Activated naive CD8-positive, alpha-beta T cell treated with anti-CD3 and anti-CD28 coated beads, Interleukin-2, amount 10 ng/mL, durations not matched to agents 7 days and 5 days (primary cell): ENCODE measurements at places on chromosomes 4 and X. TPM values are rescaled to one million over a fixed set of nuclear protein-coding genes. Genes with fewer than 3 reads are reported as not detected.
A peak's percentile ranks its signal among the peaks of the same experiment; 100 is the strongest.

- DNase-seq, result no peak
These were observed 3.6 kb downstream of the TBCK start for GRCh38 chr4:106312377-106312776.

DNA sequence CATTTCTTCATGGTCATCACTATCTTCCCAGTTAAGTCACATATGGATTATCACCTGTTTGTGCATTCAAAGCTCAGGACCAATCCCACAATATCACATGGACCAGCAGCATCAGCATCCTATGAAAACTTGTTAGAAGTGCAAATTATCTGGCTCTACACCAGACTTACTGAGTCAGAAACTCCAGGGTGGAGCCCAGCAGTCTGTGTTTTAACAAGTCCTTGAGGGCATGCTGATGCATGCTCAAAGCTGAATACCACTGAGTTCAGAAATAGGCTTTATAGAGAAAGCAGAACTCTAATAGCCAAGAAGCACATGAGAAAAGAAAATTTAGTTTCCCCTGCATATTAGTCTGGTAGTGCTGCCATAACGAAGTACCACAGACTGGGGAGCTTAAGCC, 62.4 kb upstream of the GABRQ start:
- DNase-seq, result no peak

- DNase-seq, result no peak
These were observed 41.3 kb downstream of the ABLIM2 start for GRCh38 chr4:8117278-8117682.

Gene HS6ST2
- total RNA-seq, result not detected

- DNase-seq, result no peak
These were observed 64.5 kb downstream of the GPC4 start for GRCh38 chrX:133350751-133351150.

- no peak for DNase-seq
These were observed 242.7 kb upstream of the WDFY3 start for GRCh38 chr4:85209161-85209560.

DNA sequence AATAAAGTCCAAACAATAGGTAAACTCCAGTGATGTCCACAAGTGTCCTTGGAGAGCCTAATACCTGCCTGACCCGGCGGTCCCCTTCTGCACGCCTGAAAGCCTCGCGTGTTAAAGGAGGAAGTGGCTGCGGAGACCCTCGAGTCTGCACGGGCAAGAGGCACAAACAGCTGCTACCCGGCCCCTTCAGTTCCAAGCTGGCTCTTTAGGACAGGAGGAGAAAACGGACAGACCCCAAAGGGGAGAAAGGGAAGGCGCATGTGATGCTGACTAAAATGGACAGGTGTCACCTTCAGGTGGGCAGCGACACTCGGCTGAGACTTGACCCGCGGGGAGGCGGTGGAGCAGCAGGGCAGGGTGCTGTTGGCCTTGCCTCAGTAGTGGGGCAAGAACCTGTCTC, 102.7 kb upstream of the TENM3 start:
- DNase-seq, result no peak

DNA sequence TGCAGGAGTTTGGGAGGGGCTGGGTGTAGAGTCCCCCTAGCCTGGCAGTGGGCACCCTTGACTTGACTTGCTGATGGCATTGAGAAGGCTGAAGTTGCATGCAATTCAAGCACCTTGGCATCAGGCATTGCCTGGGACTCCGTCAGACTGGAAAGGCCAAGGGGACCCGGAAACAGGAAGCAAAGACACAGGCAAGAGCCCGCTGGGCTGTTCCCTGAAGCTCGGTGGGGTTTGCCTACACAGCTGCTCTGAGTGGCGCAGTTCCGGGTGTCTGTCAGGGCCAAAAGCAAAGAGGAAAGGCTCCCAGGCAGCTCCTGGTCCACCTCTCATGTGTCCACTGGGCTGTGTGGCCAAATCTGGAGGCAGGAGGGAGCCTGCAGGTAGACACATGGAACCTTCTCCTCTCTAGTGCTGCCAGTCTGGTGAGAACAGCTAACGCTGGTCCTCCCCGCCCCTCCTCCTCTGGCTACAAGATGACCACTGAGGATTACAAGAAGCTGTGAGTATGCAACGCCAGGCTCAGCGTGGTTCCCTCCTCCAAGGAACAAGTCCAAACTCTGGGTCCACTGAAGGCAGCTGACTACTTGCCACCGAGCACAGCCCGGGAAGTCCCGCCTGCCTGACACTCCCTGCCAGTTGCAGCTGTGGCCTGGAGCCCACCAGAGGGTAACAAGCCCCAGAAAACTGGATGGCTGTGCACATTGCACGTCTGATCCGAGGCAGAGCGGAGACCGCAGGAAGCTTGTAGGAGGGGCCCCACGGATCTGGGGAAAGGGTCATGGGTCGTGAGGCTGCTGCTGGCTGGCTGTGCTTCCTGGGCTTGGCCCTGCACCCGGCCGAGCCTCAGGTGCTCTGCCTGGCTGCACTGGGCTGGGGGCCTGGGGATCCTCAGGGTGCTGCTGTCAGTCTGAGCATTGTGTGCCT, 20.1 kb downstream of the ZNF185 start:
- no peak for DNase-seq

Gene YTHDC1
- total RNA-seq, result 122 TPM

- no peak for DNase-seq
These were observed 244.8 kb upstream of the PSAPL1 start for GRCh38 chr4:7679406-7680040.

Gene LEF1
- total RNA-seq, result 309 TPM

DNA sequence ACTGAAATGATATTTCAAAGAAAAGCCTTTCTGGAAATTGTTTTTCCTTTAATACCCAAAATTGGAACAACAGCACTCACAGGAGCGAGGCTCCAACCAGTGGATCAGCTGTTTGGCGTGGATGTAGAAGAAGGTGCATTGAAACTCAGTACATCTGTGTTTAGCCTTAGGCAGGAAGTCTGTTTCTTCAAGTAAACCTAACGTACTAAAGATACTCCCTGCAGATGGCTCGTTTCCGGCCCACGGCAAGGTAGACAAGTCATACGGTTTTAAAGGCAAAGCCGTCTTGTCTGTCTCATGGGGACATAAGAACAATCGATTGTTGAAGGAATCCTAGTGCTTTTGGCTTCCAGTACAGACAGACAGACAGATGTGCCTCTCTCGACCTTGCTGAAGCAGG, 50.0 kb upstream of the CLCN4 start:
- DNase-seq, result peak; percentile 44

DNA sequence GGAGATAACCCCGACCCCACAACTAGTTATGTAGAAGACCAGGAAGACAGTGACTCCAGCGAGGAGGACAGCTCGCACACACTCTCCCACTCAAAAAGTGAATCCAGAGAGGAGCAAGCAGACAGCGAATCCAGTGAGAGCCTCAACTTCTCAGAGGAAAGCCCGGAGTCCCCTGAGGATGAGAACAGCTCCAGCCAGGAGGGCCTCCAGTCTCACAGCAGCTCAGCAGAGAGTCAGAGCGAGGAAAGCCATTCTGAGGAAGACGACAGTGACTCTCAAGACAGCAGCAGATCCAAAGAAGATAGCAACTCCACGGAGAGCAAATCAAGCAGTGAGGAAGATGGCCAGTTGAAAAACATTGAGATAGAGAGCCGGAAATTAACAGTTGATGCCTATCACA, 12.8 kb downstream of the DMP1 start:
- no peak for DNase-seq

DNA sequence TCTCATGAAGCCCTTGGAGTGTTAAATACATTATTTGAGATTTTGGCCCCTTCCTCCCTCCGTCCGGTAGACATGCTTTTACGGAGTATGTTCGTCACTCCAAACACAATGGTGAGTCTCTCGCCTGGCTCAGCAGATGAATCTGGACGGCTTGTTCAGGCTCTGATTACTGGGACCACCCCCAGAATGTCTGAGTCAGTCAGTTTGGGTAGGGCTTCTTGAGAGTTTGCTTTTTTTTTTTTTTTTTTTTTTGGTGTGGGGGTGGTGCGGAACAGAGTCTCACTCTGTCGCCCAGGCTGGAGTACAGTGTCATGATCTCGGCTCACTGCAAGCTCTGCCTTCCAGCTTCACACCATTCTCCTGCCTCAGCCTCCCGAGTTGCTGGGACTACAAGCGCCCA, 62.4 kb upstream of the MSANTD1 start:
- DNase-seq, result no peak

DNA sequence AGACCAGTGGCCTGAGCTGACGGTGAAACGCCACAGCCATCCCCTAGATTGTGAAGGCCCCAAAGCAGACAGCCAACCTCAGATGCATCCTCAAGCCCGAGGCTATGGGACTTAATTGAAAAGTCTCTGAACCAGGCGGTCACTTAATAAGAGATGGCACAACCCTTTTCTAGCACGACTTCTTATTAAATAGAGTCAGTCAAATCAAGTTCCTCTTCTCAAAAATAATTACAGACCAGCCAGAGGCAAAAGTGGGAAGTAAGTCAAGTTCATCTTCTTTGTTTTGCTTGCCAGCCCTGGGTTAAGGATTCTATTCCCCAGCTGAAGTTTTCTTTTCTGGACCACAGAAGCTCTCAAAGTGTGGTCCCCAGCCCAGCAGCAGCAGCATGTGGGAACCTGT, 9.7 kb upstream of the SH3KBP1 start:
- no peak for DNase-seq

GRCh38 chr4:11223311-11223710, 205.4 kb downstream of the HS3ST1 start:
- DNase-seq, result no peak

DNA sequence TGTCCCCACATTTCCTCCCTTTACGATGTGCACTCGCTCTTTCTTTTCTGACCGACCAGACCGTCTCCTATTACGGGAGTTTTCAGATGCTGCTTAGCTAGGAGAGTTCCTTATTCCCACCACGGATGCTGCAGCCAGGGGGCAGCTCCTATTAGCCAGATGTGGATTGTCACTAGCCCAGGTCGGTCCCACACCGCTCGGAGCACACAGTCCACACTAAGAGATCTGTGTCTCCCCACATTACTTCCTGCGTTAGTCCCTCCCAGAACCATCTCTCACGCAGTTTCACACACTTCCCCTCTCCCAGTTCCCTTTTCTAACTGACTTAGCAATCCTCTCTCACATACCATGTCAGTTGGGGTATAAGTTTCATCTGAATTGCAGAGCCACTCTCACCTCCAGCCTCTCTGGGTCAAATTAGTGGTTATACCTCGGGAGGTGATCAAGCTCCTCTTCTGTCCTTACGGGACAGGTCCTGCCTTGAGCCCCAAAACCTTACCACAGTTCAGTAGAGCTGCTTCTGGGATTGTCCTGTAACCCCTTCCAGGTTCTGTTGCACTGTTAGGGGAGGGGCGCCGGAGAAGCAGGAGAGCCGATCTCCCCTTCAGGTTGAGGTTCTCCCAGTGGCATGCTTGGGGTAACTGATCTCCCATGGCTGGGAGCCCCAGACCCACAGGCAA, 28.2 kb downstream of the SULT1E1 start:
- no peak for DNase-seq

Gene POLR2B
- 117 TPM for total RNA-seq

DNA sequence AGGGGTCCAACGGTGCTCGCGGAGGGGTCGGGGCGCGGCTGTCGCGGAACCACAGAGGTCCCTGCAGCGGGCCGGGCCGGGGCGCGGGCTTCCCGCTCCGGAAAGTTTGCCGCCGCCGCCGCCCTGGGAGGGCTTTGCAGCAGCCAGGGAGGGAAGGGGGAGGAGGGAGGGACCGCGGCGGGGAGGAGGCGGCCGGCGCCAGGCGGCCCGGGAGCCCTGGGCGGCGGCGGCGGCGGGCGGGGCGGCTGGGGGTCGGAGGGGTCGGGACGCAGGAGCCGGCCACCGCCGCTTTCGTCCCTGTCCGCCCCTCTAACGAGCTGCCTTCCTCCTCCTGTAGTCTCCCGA, 375 bp downstream of the FGFR3 start:
- peak; percentile 64 for DNase-seq

Gene SCD5
- total RNA-seq, result 6.9 TPM

DNA sequence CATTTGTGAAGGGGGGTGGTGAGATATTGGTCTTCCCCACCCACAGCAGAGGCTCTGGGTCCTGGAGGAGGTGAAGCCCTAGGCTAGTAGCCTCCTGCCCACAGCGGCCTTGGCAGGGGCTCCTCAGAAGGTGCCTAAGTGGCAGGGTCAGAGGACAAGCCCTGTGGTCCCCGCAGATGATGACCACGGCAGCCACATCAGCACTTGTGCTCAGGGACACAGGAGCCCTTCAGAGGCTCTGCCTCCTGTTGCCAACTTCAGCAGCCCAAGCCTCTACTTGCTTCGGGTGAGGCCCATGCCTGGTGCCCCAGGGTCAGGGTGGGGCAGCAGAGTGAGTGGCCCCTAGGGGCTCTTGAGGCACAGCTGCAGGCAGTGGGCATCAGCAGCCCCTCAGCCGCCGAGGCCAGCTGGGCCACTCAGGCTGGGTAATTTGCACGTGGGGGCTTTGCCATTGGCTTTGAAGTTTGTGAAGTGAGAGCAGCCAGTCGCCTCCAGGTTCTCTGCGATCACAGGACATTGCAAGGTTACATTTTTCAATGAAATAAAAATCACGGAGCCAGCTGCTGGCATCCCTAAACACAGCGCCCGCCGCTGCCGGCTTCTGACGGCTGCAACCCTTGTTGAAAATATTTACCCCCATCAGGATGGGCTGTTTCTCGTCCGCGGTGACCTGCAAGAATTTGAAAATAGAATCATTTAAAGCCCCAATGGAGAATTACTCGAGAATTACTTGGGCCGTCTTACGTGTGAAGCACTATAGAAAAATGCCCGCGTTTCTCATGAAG, 108.5 kb downstream of the HMX1 start:
- peak; percentile 5 for DNase-seq

DNA sequence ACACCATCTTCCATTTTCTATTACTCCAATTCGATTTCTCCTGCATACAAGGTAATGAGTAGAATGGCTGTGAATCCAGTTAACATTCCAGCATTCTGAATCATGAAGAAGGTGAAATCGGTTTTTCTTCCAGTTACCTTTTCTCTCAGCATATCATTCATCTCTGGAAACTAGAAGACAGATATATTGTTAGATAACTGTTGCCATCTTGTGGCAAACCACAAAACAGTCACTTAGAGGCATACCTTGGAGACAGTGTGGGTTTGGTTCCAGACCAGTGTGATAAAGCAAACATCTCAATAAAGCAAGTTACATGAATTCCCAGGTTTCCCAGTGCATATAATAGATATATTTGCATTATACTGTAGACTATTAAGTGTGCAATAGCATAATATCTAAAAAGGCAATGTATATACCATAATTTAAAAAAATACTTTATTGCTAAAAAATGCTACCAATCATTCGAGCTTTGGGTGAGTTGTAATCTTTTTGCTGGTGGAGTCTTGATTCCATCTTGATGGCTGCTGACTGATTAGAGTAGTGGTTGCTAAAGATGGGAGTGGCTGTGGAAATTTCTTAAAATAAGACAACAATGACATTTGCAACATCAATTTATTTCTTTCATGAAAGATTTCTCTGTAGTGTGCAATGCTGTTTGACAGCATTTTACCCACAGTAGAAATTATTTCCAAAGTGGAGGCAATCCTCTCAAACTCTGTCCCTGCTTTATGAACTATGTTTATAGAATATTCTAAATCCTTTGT, 82.1 kb downstream of the SLC39A8 start:
- DNase-seq, result no peak

DNA sequence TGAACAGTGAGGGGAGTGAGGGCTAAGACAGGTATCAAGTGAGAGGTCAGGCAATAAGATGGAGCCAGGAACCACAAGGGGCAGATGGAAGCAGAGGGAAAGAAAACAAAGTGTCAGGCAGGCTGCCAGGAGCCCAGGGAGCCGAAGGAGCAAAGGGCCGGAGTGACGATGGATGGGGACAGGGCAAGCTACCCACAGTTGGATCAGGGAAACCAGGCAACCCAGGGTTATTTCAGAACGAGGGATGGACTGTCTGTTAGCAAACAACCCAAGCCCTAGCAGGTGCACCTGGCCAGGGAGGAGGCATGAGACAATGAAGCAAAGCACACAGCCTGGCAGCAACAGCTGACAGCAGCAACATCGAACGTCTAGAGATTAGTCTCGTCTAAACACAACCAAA, 39.2 kb downstream of the SEL1L3 start:
- DNase-seq, result no peak

GRCh38 chrX:31329298-31329697, 257.5 kb upstream of the FTHL17 start:
- DNase-seq, result no peak
